ENCODE measurements at places on chromosomes 2 and 18.

DNA sequence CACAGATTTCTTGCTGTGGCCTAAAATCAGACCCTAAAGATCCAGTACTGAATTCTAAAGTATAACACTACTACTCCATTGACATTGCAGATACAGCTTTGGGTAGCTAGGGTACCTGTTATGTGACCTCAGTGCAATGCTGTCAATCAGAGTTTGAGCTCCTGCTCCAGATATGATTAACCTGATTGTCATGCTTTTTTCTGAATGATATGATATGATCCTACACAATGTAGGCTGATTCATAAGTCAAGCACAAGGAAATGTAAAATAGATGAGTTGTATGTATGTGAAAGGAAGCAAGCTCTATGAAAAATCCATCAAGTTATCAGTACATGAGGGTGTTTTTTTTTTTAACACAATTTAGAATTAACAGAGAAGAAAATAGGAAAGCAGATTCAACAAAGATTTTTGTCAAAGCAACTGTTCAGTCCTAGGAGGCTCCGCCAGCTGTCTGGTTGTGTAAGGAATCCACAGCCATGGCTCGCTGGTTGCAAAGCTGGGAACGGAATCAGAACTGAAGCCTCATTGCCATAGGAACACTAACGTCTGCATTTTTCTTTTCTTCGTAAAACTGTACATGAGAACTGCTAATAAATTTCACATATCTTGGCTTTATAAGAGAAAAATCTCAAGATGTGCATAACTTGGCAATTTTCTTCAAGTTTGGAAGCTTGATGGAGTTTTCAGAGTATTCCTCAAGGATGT, 52.9 kb downstream of the NR4A2 start:
- no peak for DNase-seq

DNA sequence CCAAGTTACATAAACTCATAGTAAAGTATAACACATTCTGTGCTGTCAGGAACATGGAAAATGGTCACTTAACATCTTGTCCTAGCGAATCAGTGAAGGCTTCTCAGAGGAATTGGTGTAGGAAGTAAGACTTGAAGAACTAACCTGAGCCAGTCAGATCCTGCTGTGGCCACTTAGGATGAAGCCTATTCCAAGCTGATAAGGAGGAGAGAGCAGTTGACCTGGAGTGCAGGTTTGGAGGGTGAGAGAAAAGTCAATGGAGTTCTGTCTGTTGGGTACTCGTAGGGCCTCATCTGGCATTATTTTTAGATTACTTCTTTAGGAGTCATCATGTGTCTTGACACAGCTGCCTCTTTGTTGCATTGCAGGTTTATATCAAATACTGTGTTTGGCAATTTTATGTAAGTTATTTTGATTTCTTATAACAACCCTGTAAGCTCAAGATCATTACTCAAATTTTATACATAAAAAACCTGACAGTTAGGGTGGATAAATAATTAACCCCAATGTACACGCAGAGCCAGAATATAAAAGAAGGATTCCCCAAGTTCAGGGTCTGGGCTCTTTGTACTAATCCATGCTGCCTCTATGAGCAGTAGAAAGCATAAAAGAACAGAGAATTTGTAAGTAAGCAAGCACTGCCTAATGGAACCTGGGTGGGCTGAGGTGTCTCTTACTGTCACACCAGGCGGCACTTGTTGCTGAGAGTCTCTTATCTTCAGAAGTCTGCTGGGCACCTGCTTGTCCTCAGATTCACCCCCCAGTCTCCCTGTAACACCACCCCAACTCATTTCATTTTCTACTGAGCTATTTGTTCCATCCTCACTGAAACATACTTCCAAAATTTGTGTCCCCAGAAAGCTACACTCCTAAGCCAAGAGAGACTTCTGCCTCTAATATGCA, 252.1 kb upstream of the NT5C1B start:
- no peak for DNase-seq

GRCh38 chr18:55088000-55088401, 128.7 kb upstream of the CCDC68 start:
- no peak for DNase-seq

- no peak for DNase-seq
Measured at GRCh38 chr2:240362826-240363745, 72.4 kb upstream of the GPC1 start.

GRCh38 chr2:172865422-172865821, 129.8 kb downstream of the RAPGEF4 start:
- DNase-seq = no peak

- DNase-seq = no peak
Measured at GRCh38 chr2:150485871-150486538, 1.5 kb downstream of the RND3 start.

- no peak for DNase-seq
Measured at GRCh38 chr2:151649966-151650365, 84.3 kb downstream of the NEB start.

GRCh38 chr2:241092677-241093076, 9.4 kb downstream of the MTERF4 start:
- no peak for DNase-seq
